ENCODE measurements at places on chromosomes 2 and 18. TPM values are rescaled to one million over a fixed set of nuclear protein-coding genes. Genes with fewer than 3 reads are reported as not detected.

ALKAL2 gene
- not detected for total RNA-seq

PAIP2B gene
- total RNA-seq, result under 0.01 TPM

ANKRD12 gene
- 32.0 TPM for total RNA-seq

ACADL gene
- not detected for total RNA-seq

SNTG2 gene
- under 0.01 TPM for total RNA-seq

- no peak for DNase-seq
Observed at GRCh38 chr2:209091056-209091455, 332.8 kb upstream of the MAP2 start.

DNA sequence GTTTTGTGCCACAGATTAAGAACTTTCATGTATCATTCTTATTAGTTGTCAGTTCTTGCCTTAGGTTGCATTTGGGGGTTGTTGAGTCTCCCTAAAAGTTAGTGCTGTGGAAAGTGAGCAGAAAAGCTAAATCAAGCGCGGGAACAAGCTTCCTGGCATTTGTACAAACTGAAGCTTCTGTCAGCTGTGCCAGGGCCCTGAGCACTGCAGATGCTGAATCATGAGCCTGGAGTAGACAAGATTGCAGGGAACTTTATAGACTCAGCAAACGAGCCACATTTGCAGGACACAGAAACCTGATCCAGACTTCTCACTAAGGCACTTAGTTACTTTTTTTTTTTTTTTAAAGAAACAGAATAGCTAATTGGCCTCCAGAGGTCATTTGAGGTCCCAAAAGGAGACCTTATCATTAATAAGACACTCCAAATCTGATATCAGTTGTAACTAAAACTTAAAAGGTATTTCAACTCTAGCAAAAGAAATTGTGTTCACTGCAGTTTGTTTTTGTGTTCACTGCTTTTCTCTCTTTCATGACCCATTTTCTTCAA is 88.7 kb downstream of the ADAM23 start:
- no peak for DNase-seq

DNA sequence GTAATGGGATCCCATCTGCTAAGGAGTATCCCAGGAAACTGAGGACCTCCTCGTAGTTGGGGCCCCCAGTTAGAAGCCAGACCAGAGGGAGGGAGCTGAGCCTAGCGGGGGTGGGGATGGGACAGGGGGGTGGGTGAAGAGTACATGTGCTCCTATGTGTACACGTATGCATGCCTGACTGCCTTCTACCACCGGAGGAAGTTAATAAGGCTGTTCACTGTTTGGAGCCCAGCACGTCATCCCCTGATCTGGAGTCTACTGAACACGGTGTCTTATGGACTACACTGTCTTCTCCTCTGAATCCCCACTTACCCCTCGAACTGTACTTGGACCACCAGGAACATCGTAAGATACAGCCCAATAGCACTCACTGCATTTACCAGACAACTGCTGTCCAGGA is 68.5 kb downstream of the SFXN5 start:
- DNase-seq, result no peak

GRCh38 chr2:228507870-228508269 is 326.4 kb upstream of the SPHKAP start:
- peak; percentile 17 for DNase-seq

DNA sequence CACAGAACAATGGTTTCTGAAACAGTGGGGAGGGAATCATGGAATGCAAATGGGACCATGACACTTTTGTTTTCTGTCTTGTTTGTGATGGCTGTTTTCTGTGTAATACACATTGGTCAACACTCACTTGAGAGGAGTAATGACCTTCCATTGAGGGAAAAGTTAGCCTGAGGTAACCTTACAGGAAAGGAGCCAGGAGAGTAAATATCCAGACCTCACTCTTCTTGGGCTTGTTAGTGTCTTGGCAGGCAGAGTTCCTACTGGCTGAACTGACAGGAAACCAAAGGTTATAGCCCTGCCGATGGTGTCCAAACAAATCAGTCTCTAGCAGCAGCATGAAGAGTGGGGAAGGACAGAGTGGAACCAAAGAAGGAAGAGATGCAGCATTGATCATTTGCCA is 17.2 kb upstream of the RPRM start:
- no peak for DNase-seq

GRCh38 chr2:61009355-61009754 is 8.2 kb upstream of the PEX13 start:
- DNase-seq, result no peak

DNA sequence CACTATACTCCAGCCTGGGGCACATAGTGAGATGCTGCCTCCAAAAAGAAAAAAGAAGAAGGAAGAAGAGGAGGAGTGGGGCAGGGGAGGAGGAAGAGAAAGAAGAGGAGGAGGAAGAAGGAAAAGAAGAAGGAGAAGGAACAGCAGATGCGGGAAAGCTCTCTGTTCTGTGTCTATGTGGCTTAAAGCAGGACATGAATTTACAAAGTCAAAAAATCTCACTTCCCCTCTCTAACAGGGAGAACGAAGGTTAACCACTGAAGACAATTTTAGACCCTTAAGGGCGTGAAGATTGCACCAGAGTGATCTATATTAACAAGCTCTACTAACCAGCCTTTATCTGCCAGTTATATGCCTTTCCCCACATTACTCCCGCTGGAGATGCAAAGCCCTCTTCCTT is 258.9 kb downstream of the METTL4 start:
- no peak for DNase-seq

All from fibroblast of villous mesenchyme (primary cell).